Right ventricle myocardium superior (tissue), 1 donor: ENCODE measurements at places on chromosomes 11 and 22. TPM values are rescaled to one million over a fixed set of nuclear protein-coding genes. Genes with fewer than 3 reads are reported as not detected.

Gene HEPN1
- total RNA-seq = not detected

Gene OR5B21
- total RNA-seq = not detected

DNA sequence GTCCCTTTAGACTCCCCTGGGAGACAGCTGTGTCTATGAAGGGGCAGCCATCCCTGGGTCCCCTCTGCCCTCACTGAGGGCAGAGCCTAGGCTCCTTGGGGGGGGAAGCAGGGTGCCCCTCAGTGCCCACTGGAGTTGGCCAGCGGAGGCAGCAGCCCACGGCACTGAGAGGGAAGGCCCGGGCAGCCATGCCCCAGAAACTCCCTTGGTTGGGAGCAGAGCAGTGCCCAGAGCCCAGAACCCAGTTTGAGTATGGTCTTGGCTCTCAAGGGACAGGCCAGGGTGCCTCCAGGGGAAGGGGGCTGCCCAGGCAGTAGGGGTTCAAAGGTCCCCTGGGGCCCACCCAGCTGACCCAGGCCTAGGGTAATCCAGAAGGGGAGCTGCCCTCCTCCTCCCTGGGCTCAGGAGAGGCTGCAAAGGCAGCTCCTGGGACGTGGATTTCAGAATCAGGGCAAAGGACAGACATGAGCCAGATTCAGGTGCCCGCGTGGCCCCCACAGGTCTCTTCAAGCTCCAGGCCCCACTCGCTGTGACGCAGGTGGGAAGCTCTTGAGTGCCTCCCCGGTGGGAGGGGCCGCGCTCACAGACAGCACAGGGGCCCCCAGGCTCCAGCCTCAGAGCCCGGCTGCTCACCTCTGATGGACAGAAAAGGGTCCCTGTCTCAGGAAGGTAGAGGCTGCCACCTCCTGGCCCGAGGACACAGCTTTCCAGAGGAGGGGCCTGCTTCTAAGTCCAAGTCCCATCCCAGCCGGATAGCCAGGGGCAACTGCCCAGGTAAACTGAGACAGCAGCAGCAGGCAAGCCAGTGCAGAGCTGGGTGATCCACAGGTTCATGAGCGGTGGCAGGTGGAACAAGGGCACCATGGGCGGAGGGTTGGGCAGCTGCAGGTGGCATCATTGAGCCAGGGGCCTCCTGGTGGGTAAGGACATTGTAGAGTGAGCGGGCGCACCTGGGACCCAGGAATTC is 2.6 kb downstream of the C11orf21 start:
- DNase-seq = peak; percentile 43

DNA sequence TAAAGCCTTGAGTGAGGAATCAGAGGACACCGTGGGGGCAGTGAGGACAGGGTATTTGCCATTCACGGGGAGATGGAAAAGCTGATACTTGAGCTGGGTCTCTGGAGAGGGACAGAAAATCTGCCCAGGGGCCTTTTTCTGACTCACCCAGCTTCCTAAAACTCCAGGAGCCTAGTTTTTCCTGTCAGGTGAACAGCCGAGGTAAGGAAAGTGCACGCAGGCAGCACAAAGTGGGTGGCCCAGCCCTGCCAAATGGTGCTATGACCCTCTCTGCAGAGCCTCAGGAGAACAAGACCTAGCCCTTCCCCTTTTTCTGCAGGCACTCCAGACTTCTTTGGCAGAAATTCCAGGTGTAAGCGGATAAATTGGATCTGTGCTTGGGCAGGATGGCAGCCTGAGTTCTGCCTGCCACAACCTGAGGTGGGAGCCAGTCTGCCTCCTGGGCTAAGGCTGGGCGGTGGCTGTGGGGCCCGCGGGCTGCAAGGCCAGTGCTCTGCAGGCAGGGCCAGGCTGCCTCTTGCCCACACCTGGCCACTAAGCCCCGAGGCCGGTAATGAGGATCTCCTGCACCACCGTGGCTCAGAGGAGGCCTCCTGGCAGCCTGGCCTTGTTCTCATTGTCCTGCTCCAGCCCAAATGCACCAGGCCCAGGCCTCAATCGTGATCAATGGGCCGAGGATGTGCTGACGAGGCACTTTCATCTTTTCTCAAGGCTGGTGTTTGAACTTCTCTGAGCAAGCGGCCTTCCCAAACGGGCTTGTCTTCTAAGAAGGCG is 72.9 kb upstream of the LMO1 start:
- no peak for DNase-seq

- no peak for DNase-seq
These were observed 425.2 kb downstream of the OPCML start for GRCh38 chr11:133107136-133107535.

GRCh38 chr11:93736129-93736528 is 5.2 kb downstream of the TAF1D start:
- DNase-seq = no peak

- peak; percentile 35 for DNase-seq
These were observed 2.7 kb downstream of the NEAT1 start for GRCh38 chr11:65425105-65425970.
